ENCODE measurements at places on chromosomes 13 and 19.

- no peak for DNase-seq
Observed at GRCh38 chr13:79602936-79603335, 122.0 kb downstream of the NDFIP2 start.

DNA sequence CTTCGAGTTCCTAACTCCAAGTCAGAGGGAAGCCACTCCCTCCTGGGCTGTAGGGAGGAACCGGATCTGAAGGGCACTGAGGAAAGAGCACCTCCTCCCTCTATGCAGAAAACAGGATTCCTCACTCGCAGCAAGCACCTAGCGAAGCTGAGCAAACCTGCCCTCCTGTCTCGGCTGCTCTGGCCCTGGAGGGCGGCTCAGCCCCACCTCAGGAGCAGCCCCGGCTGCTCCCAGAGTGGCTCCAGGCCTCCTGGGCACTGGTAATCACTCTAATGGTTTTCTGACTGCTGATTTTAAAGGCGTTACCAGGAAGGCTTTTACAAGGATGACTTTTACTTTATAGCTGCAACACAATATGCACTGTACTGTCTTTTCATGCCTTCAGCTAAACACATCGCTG is 312.5 kb downstream of the TEX29 start:
- DNase-seq: no peak

- DNase-seq: no peak
Observed at GRCh38 chr19:732148-733069, 18.5 kb upstream of the MISP start.

- no peak for DNase-seq
Observed at GRCh38 chr13:29713839-29714238, 118.4 kb upstream of the SLC7A1 start.

DNA sequence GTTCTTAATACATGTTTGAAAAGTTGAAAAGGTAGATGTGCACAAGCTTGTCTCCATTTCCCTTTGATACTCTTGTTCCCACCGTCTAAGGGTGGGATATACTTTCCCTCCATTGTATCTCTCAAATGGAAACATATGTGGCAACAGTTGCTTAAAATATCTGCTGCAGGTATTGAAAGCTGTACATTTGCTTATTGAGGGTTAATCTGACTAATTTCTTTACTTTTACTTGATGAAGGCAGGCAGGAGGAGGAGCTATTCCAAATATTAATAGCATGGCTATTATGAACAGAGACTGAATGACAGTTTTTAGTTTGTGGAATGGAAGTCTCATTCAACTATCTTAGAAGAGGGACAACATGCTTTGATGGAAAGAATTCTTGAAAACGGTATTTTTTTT is 103.8 kb downstream of the SLC10A2 start:
- DNase-seq: no peak

DNA sequence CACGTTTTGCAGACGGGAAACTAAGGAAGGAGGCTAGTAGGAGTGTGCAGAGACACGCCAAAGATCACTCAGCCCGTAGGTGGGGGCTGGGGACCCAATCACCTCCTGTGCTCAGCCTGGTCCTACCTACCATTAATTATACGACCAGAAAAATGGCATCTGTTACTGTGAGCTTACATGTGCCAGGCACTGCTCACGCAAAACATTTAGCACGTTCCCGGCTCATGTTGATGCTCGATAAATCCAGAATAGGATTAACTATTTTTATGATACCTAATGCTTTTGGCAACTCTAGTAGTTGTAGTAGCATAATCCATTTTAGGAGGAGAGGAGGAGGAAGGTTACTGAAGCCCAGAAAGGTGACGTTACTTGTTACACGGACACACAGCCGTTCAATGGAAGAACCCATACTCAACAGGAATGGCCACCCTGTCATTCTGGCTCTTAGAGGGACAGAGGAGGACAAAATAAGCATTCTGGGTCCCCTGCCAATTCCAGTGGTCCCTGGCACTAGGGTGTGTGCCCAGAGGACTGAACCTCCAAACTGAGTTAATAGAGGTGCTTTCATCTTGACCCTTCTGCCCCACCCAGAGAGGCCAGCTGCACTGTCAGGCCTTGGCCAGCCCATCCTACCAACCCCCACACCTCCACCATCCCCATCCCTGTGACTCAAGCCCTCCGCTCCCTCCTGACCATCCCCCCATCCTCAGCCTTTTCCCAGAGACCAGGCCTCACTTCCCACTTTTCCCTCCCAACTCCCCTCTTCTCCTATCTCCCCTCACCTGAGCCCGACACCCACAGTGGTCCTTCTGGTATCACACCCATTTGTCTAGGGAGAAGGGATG is 5.0 kb upstream of the EML2 start:
- DNase-seq: no peak

- DNase-seq: no peak
Observed at GRCh38 chr13:113918981-113919701, 54.7 kb downstream of the C13orf46 start.

GRCh38 chr13:34816908-34817665 is 125.0 kb upstream of the NBEA start:
- DNase-seq: no peak

GRCh38 chr13:91056746-91057145 is 290.7 kb upstream of the MIR17HG start:
- DNase-seq: no peak

- DNase-seq: no peak
Observed at GRCh38 chr13:33528896-33529295, 243.3 kb upstream of the STARD13 start.

DNA sequence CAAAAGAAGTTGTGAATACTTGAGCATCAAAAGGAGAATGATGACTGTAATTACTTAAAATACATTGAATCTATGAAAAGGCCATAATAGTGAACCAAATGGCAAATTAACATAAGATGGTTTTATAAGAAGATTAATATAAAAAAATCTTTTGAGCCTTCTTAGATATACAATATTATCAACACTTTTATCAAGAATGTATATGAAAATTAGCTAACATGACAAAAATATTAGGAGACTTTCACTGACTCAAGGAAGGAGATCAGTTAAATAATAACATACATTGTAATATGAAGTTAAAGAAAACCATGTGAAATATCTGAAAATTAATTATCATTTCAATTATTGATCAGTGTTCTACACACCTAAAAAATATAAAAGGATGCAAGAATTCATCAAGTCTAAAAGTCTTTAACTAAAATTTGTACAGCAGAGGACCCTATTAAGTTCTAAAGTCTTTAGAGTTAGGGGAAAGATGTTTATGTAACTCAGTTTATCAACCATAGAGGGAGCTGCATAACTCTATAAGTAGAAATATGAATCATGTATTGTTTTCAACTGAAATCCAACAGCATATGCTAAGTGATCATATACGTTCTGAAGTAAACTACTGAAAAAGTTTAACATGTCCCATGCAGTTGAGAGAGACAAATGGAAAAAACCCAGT is 756.1 kb upstream of the MIR17HG start:
- DNase-seq: no peak

DNA sequence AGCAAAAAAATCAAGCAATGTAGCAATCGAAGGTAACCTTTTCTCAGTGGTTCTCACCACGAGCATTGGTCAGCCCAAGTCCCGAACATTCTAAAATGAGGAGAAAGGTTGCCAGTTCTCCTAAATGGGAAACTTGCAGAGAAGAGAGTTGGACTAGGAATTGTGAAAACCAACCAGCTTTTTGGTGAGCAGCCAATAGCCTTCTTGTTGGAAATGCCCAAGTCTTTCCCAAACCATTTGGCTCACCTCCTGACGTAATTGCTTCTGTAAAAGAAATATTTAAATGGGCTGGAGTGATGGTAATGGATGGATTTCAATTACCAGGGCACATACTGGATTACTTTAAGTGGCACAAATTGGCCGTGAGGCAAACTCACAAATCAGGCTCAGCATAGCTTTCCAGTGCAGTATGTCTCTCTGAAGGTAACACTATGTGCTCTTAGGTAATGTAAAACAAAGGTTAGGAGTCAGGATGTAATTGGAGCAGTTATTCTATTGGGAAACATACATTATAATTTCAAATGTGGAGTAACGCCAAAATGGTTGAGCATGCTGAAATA is 423.2 kb downstream of the KLF5 start:
- no peak for DNase-seq

- no peak for DNase-seq
Observed at GRCh38 chr13:71979616-71980015, 112.6 kb upstream of the DACH1 start.

DNA sequence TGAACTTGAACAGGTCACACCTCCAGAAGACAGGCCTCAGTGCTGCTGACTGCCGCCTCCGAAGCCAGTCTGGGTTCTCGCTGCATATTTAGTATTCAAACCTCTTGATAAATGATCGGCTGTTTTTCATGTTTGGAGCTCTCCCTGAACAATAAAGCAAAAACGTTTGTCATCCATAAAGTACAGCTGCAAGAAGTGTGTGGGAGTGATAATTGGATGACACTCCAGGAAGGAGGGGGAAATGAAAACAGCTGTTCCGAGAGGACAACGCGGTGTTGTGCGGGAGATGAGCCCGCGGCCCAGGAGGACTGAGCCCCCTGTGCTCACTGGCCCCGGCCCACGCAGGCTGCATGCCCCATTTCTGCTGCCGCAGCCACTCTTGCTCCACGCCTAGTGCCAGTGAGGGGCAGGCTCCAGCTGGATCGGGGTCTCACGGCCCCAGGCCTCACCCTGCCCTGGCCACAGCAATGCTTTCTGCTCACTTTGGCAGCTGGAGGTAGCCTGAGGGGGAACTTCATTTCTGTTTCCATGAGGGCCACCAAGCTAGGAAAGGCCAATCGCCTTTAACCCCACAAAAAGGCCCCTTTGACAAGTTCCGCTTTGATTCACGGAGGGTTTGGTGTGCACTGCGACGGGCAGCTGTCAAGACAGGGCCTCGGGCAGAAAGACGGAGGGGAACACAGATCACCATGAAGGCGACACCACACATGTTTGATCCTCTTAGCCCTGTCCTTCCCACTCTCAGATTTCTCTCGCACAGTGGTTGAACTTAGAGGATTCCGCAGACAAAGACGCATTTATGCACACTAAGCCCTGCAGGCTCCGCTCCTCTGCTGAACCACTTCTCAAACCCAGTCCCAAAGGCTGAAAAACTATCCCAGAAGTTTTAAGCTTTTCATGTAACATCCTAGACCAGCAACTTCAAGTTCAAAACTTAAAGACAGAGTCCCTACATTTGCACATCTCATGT is 537.6 kb downstream of the EFNB2 start:
- no peak for DNase-seq

DNA sequence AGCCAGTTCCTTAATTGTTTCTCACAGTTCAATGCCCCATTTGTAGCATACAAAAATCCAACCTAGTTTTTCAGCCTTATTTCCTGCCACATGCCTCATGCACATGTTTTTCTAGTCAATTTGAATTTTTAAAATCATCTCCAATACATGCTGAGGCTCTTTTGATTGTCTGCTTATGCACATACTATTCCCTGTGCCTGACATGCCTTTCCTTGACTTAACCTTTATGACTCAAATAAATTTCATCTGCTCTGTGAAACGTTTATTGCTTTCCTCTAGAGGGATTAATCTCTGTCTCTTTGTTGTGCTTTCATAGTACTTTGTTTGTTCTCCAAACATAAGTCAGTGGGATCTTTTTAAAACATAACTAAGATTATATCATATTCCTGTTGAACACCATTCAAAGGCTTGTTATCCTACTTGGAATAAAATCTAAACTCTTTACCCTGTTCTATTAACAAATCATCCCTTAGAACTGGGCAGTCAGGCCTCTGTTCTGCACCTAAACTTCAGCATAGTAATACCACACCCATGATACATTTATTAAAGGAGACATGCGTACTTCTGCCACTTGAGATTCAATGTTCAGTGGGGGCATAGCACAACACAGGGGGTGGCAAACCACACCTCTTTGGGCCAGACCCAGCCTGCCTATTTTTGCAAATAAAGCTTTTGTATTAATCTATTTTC is 346.6 kb downstream of the FGF14 start:
- no peak for DNase-seq

- DNase-seq: no peak
Observed at GRCh38 chr19:633786-634639, 676 bp upstream of the POLRMT start.

DNA sequence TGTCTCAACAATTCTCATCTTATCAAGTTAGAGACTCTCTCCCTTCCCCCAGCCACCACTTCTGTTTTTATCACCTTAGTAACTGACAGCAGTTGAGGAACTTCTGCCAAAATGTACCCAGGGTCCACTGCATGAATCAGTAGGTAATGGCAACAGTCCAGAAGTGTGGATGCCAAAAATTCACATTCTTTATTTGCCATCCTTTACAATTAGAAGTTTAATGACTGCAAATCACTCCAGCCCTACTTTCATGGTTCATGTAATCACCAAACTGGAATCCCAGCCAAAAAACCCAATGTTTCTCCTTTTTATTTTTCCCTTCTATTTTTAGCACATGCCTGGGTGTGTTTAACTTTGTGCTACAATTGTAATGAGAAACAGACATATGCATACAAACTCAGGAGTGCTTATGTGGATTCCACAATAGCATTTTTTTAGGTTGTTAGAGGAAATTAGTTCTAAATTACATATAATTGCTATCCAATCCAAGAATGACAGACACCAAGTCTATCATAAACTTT is 243.5 kb downstream of the RGCC start:
- DNase-seq: no peak

GRCh38 chr13:113141601-113141970 is 16.9 kb upstream of the PROZ start:
- DNase-seq: no peak

DNA sequence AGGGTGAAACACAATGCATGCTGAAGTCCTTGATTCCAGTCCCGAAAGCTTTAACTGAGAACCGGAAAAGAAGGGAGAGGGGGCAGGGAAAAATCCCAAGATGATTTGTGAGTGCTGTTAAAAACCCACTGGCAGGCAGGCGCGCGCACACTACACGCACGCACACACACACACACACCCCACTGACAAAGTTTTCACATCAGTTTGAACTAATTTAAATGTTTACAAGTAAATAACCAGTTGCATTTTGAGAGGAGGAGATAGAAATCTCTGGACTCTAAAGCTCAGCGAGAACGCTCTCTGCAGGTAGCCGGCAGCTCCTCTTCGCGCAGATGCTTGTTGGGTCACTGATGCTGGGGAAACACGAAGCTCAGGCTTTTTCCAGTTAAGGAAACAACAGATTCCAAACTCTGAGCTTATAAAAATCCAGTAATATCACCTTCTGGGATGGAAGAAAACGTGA is 818 bp upstream of the SLITRK1 start:
- DNase-seq: no peak

DNA sequence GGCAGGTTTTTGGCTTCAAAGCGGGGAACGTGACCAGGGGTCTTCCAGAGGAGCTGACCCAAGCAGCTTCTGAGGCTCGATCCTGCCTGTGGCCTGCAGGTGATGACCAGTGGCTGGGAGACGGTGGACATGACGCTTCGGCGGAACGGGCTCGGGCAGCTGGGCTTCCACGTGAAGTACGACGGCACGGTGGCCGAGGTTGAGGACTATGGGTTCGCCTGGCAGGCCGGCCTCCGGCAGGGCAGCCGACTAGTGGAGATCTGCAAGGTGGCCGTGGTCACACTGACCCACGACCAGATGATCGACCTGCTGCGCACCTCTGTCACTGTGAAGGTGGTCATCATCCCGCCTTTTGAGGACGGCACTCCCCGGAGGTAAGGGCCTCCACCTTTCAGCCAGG is 93.6 kb downstream of the DPF1 start:
- DNase-seq: no peak

All from esophagus squamous epithelium (tissue), 5 donors.